ENCODE measurements at places on chromosomes 1 and 21. TPM values are rescaled to one million over a fixed set of nuclear protein-coding genes. Genes with fewer than 3 reads are reported as not detected.

DNA sequence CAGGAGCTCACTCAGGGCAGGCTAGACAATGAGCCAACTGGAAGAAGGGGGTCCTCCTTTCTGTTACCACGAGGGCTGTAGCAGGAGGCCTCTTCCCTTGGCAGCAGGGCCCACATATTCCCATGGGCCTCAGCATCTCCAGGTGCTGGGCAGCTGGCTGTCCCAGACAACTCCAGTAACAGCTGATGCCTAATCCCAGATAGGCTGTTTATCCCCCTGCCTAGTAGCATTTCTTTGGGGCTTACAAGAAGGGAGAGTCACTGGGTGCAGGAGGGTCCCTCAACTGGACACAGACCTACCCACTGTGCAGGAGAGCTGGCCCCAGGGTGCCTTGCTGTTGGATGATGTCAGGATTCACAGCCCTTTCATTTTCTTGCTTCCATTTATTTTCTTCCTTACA is 278.2 kb downstream of the DSCAM start:
- H3K36me3 ChIP-seq = no peaks in the 10 kb centered on the region
- no peaks in the 10 kb centered on the region for H3K4me1 ChIP-seq
- H3K27me3 ChIP-seq = no peaks in the 10 kb centered on the region
- no peak for DNase-seq

- DNase-seq = no peak
- peaks cover 3% of the 10 kb centered on the region for H3K36me3 ChIP-seq
- H3K27ac ChIP-seq = peak overlapping the region; percentile 79
- peaks cover 17% of the 10 kb centered on the region for H3K4me1 ChIP-seq
- H3K4me3 ChIP-seq = peak overlapping the region; percentile 85
Measured at GRCh38 chr1:45009956-45010854, 919 bp downstream of the HECTD3 start.

DNA sequence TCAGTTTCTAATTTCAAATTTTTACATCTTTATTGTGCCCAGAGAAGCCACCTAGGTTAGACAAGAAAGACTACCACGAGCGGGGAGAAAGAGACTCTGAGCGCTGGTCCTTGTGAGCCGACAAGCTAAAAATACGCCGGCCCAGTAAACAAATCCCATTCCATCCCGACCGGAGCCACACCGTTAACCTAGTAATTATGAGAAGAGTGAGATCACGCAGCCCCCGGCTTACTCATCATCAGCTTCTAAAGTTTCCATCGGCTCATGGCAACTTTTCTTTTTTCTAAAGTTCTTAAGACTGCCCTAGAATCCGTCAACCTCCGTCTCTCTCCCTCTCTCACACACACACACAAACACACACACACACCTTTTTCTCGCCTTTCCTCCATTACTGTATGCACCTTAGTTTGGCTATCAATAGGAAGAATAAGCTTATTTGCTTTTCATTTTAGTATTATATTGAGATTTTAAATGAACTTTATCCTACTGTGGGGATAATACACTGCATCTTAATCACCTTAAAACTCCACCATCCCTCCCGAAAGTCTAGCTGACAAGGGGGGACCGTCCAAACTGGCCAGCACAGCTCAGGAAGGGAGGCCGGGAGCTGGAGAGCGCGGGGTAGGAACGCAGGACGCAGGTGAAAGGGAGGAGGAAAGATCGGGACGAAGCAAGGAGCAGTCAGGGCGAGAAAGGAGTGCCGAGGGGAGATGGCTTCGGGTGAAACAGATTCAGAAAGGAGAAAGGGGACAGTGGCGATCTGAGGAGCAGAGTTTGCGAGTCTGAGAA is 728 bp downstream of the OTUD7B start:
- no peaks in the 10 kb centered on the region for H3K27me3 ChIP-seq
- H3K27ac ChIP-seq = peak overlapping the region; percentile 84
- H3K36me3 ChIP-seq = 0 out of 2 replicates have a peak, but pooled peaks cover 4% of the 10 kb centered on the region

DNA sequence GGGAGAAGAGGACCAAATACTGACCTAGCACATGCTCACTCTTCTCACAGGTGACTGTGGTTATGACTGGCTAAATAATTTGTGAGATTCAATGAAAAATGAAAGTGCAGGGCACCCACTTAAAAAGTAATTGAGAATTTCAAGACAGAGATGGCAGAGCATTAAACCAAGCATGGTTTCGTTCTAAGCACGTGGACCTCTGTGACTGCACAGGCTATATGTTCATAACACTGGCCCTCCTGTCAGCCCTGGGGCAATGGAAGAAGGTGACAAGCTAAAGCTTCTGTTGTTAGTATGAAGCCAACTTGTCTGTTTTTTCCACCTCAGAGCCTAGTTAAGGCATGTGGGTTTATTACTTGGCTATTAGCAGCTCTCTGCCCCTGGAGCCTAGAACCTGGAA is 130.9 kb downstream of the FASLG start:
- no peak overlapping the region for H3K27ac ChIP-seq
- DNase-seq = no peak
- H3K36me3 ChIP-seq = no peaks in the 10 kb centered on the region
- H3K4me1 ChIP-seq = no peaks in the 10 kb centered on the region
- H3K4me3 ChIP-seq = no peak overlapping the region

The ITLN2 gene
- not detected for total RNA-seq

The CD53 gene
- total RNA-seq = 358 TPM

The HYI gene
- total RNA-seq = 5.3 TPM

The S100A7 gene
- total RNA-seq = not detected
